ENCODE measurements at places on chromosomes 7 and 10.

DNA sequence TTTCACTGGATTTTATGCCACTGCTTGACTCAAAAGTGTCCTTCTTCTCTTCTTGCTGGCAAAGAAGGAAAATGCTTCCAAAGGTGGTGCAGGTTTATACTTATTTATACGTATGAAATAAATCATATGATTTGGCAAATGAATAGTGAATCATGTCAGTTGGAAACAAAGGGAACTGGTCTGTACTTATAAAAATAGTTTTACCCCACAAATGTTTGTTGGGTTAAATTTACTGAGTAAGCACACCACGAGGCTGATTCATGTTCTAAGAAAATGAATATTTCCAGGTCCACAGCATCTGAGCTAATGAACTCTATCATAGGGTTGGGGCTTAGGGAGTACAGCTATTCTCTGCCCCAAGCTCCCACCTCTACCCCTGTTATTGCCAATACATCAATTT, 232.2 kb downstream of the TRIL start:
- DNase-seq = no peak

GRCh38 chr10:31760674-31761081, 168.0 kb downstream of the ARHGAP12 start:
- DNase-seq = no peak

DNA sequence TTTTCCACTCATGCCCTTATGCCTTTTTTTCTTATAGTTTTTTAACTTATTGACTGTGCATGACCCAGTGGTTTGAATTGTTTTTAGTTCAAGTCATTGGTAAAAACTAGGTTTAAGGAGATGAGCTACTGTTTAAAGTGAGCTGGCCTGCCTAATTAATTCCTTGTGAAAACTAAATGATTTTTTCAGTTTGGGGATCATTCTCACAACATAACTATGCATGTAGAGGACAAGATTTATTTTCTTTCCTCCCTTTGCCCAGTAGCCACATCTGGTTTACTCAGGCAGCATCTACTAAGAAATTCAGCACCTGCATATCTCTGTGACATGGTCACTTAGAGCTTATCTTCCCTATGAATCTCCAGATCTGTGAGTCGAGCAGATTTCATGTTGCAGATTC, 1.7 kb downstream of the ADO start:
- no peak for DNase-seq

- DNase-seq = no peak
Measured at GRCh38 chr10:111967116-111967515, 216.4 kb downstream of the GPAM start.

- DNase-seq = no peak
Measured at GRCh38 chr10:77428691-77429395, 208.8 kb downstream of the KCNMA1 start.

- DNase-seq = no peak
Measured at GRCh38 chr10:132148261-132149251, 38.2 kb upstream of the DPYSL4 start.

DNA sequence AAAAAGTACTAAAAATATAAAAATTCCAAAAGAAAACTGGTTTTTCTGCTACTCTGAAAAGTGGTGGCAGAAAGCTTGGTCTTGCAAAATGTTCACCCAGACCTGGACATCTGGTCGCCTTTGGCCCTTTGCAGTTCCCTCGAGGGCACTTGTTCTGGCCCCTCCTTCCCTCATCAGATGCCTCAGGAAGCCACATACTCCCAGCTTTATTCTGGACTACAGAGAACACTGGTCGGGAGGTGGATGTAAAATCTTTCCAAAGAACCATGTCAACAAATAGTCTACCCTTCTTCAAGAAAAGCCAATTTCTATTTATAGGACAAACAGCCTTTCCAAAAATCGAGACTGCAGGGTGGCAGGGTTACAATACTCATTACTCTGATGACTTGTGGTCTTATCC, 726.1 kb downstream of the TNS3 start:
- DNase-seq = no peak

DNA sequence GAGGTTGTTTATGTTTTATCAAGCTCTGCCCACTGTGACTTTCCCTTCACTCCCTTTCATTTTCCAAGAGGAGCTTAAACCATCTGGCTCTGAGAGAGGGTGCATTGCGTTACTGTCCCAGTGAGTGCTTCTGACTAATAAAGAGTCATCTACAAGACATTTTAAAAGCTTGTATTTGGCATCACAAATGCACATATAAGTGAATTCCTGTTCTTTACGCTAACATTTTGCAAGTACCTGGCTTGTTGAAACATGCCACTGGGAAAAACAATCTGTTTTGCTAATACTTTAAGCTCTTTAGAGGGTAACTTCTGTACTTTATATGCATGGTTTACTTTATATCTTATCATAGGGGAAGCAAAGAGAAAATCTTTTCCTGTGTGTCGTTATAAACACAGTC, 534.6 kb upstream of the POM121L12 start:
- DNase-seq = no peak

DNA sequence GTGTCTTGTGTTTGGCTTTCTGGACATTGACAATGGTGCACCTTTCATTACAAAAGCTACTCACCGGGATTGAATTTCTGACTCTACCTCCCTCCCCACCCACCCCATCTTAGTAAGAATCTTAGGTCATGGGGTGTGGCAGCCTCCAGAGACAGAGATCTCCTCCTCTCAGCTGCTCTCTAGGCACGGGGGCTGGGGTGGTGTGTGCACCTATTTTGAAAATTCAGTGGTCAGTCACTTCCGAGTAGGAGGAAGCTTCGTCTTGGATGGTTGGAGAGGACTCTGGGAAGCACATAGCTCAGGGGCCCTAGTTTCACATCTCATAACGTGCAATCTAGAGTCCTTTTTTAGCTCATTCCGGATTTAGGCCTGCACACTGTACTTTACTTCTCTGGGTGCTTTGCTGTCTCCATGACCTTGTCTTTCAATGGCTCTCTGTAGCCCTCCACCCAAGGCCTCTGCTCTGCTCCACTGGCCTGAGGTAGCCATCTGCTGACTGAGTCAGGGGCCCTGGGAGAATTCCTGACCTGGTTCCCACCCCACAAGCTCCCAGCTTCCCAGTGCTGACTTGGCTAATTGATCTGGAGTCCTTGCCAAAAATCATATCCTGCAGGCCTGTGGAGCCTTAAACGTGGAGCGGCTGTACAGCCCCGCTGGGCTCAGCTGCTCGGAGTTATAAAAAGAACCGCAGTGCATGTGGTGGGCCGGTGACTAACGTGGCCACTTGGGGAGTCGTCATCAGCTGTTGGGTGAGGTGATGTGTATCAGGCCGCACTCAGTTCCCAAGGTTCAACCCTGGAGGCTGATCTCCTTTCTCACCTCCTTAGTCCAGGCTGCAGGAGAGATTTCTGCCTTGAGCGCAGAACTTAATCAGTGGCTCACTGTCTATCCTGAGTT, 19.3 kb upstream of the ADAMTS14 start:
- DNase-seq = no peak

GRCh38 chr7:27062946-27063345, 32.9 kb downstream of the HOXA1 start:
- no peak for DNase-seq

GRCh38 chr10:13882119-13882711, 295.4 kb downstream of the PRPF18 start:
- DNase-seq = no peak

GRCh38 chr10:88417387-88418030, 165.6 kb downstream of the RNLS start:
- DNase-seq = no peak

- no peak for DNase-seq
Measured at GRCh38 chr10:58066126-58066525, 201.6 kb downstream of the IPMK start.

- peak; percentile 24 for DNase-seq
Measured at GRCh38 chr7:70856901-70857630, 274.9 kb upstream of the GALNT17 start.

DNA sequence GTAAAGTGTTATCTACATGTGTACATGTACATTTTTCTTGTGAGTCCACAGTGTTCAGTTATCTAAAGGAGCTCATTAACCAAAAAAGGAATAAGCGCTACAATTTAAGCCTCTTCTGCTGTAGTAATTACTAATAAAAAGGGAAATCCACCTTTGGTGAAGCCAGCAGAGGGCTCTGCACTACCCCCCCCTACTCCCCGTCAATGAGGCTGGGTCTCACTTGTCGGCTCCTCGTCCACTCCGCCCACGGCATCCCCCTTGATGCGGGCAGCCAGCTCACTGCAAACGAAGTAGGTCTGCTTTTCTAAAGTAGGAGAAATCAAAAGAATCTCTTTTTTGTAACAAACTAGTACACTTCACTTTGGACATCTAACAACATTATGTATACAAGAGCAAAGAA, 4.7 kb upstream of the WASHC2A start:
- no peak for DNase-seq

- DNase-seq = no peak
Measured at GRCh38 chr7:106870528-106870927, 5.4 kb downstream of the PIK3CG start.

DNA sequence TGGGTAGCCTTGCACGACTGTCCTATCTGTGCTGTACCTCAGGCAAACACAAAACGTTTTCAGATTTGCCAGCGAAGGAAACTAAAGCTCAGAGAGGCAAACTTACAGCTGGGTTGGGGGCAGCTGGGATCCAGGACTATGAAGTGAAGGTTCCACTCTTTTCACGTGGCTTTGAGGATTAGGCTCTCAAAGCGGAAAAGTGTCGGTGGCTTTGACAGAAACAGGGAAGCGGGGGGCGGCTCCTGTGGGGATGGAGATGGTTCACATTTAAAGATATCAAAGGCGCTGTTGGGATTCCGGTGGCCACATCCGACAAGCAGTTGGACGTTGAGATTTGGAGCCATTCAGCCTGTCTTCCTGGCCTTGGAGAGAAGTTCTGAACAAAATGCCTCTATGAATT, 958.3 kb upstream of the ZNF722 start:
- no peak for DNase-seq

DNA sequence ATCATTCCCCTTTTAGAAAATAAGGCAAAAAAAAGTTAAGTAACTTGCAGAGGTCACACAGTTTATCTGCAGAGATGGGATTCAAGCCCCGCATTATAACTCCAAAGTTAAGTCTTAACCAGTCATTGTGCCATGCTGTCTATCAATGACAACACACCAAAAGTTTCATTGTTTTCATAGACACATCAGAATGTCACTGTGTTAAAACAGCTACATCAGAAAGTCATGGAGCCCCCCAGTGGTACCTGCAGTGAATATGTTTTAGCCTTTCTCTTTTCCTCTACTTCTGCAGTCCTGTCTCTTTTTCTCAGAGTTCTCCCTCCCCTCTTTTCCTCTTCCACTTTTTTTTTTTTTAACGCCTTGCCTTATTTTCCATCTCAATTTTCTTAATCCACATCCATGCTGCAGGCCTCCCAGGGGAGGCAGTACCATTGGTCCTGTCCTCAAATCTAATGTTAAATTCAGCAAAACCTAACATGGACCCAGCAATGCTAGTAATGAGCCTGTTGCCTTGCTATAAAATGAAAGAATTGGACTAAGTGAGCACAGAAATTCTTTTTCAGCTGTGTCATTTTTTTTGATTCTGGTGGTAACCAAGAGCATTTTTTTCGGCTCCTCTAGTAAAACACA, 3.8 kb upstream of the NRCAM start:
- no peak for DNase-seq

- DNase-seq = no peak
Measured at GRCh38 chr7:132435016-132435990, 141.0 kb downstream of the PLXNA4 start.

DNA sequence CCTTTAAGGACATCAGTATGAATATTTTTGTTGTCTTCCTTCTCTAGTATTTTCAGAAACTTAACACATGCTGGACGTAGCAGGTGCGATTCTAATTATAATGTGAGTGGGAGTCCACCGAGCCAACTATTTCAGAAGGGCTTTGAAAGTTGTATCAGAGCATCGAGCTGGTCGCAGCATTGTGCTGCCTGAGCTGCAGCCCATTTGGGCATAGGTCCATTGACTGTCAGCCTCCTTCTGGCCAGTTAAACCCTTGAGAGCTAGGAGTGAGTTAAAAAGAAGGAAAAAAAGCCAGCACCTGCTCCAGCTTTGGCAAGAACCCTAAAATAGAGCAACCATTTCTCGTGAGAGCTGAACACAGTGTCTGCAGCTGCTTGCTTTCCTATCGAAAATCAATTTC, 47.8 kb downstream of the SLC35G1 start:
- no peak for DNase-seq

DNA sequence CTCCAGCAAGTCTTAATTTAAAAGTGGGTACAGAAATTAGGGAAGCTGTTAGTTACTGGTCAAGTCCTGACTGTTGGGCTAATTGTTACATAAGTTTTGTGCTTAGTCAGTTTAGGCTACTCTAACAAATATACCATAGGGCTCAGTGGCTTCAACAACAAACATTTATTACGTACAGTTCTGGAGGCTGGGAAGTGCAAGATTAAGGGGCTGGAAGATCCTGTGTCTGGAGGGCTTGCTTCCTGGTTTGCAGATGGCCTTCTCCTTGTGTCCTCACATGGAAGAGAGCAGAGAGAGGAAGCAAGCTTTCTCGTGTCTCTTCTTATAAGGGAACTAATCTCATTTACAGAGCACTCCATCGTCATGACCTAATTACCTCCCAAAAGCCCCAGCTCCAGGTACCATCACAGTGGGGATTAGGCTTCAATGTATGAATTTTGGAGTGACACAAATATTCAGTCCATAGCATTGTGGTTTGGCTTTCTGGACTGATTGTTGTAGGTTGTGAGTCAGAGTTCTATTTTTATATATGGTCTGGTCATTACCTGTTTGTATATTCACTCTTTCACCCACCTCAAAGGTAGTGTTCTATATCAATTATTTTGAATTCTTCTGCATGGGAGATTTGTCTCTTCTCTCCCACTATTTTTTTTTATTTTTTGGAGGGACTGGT, 17.1 kb downstream of the ST7 start:
- DNase-seq = no peak

DNA sequence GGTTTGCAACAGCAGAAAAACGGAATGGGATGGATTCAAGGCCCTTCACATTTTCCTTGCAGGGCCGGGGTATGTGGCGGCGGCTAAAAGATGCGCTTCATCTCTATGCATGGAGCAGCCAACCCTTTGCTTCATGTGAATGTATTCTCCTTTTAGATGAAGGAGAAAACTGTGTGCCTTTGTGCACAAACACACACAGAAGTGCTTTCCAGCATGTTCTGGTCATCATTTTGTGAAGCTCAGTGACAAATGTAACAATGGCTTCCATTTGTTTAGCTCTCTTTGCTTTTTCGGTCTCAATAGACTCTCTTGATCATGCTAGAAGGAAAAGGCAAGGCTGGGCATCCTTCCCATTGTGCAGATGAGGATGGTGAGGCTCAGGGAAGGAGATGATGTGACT, 161.7 kb upstream of the MKI67 start:
- DNase-seq = no peak

DNA sequence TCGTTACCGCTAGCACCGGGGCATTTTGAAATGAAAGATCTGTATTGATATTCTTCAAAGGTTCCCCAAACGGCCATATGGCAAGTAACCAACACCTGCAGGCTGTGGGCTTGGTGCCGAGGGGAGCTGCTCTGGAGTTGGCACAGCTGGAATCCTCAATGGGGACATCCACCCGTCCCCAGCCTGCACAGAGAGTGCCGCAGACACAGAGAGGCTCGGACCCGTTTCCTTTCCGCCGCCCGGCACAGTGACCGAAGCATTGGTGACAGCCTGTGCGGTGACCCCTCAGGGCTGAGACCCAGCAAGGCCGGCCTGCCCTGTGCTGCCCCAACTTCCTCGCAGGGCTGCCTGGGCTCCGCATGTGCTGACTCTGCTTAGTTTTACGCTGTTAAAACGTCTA, 4.5 kb downstream of the CFAP46 start:
- no peak for DNase-seq

All from stimulated activated naive CD4-positive, alpha-beta T cell treated with Interleukin-2 at 50 U/mL for 16 hours (primary cell).